Uterus (tissue), 4 donors: ENCODE measurements at places on chromosomes 2 and 18.

- no peak for DNase-seq
These were observed 949.8 kb upstream of the LRATD1 start for GRCh38 chr2:13682540-13683272.

DNA sequence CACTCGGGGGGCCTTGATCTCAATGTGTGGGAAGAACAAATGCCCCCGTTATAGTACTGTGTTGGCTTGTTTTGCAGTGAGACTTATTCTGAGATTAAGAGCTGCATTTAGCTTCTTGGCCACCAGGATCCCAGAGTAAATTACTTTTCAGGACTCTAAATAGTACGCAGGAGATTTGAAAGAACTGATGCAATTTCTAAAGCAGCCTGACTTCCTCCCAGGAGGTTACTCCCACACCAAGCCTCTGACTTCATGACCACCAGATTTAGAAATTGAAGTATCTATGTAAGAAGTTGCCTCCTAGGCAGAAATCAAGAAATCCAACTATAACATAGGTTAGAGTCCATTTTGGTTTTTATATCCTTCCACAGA, 67.0 kb downstream of the FEZ2 start:
- no peak for DNase-seq

- DNase-seq, result peak; percentile 68
These were observed 86.0 kb downstream of the RBMS1 start for GRCh38 chr2:160407393-160408172.

DNA sequence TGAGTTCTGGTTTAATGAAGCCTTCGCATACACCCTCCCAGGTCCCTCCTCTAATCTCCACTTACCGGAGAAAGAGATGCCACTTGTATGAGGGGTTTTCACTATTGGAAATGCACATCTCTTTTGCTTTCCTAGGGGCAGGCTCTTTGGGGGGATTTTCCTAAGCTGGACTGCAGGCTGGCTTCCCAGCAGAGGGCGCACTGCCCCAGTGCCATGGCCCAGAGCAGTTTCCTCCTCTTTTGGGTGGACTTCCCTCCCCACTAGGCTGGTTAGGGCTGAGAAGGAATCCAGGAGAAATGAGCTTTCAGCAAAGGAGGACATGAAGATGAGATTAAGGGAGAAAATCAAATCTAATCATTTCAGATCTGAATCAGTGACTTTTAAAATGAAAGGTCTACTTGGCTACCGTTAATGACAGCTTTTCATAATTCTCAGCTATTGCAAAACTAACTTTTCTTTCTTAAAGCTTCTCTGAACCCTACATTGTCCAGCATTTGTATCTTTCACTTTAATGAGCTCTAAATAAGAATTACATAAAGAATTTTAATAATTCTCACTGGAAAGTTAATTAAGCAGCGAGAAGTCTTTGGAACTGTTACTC, 784.1 kb upstream of the FANCL start:
- DNase-seq, result no peak

GRCh38 chr18:26901020-26901419, 35.5 kb upstream of the AQP4 start:
- no peak for DNase-seq

DNA sequence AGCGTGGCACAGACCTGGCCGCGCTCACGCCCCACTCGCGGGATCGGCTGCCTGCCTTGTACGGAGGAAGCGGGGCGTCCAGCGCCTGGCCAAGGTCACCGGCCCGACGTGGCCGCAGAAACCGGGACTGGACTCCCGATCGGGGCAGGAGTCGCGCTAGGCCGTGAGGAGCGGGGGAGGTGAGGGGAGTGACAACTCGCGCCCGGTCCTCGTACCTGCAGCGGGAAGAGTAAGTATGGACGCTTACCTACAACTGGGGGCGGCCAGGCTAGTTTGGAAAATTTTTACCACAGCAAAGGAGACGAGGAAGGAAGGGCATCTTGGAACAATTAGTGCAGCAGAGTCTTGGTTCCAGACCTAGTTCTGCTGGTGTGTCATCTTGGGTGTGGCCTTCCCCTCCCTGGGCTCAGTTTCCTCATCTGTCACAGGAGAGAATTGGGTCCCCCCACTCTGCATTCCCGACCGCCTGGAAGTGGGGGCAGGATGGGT, 693 bp downstream of the UBE2F start:
- DNase-seq, result no peak

DNA sequence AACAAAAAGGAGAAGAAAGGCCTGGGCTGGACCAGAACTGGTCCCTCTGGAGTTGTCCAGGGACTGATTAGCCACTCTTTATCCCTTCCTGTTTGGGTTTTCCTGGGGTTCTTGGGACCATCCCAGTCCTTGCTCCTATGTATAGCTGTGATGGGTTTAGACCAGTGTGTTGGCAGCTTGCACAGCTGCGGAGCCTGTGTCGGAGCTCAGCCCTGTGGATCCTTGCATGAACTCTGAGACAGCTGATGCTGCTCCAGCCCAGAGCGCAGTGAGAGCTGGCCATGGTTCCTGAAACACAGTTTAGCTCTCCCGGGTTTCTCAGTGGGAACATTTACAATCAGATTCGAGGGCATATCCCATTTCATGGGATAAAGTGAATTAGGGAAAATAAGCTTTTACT, 16.9 kb downstream of the IMPA2 start:
- no peak for DNase-seq

- no peak for DNase-seq
These were observed 174.6 kb downstream of the HAUS1 start for GRCh38 chr18:46278481-46279465.

GRCh38 chr2:217291259-217291658, 431.4 kb upstream of the TNP1 start:
- no peak for DNase-seq

GRCh38 chr18:43422518-43422917, 145.2 kb upstream of the SYT4 start:
- DNase-seq, result no peak

- DNase-seq, result no peak
These were observed 381.2 kb downstream of the TXNL1 start for GRCh38 chr18:56257205-56257604.

DNA sequence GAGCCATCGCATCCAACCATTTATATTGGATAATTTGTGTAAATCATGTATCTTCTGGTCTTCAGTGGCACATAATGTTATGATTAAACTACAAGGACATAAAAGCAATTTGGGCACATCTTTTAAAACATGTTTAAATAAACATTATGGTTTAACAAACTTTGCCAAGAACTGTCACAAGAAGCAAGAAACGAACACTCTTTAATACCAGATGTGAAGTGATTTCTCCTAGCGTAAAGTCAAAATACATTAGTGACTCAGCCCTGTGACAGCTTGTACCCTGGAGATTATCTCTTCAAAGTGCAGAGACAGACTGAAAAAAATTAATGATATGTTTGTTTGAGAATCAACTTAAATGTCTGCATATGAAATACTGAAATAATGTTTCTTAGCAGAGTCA, 39.9 kb downstream of the DSEL start:
- no peak for DNase-seq

DNA sequence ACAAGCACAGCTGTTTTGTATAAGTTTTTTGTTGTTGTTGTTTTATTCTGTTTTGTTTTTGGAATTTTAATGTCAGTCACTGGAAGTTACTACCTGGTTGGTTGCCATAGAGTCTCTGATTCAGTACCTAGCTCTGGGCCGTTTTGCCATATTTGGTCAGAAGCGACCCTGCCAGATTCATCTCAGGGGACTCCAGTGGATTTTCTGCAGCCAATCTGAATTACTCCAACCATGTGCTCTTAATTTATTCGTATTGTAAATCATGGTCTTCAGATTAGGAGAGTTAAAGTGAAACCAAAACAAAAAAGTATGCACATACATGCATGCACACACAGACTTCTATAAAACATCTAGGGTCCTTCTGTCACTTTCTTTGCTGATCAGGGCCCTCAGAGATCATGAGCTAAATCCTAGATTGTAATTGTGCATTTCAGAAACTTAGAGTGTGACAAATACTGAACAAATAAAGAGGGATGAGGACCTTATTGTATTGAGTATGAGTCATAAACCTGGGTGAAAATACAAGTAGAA, 317.4 kb upstream of the UBE2E3 start:
- DNase-seq, result peak; percentile 14

- no peak for DNase-seq
These were observed 135.7 kb downstream of the USP34 start for GRCh38 chr2:61335187-61335586.

DNA sequence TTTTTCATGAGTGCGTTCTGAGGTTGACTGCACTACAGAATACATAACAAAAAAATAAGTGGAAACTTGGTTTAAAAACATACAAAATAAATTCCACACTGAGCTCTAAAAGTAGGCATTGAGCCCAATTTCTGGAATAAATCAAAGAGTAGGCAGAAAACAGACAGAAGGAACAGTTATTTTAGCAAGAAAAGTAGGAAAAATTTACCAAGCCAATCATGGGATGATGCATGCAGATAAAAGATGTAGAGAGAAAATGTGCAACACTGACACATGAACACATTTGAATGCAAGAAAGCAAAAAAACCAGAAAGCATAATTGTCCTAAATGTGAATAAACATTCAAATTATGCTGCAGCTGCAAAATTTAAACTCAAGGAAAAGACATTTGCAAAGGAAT, 308.3 kb downstream of the DLGAP1 start:
- no peak for DNase-seq

GRCh38 chr2:47508641-47509040, 105.7 kb downstream of the MSH2 start:
- DNase-seq, result no peak

DNA sequence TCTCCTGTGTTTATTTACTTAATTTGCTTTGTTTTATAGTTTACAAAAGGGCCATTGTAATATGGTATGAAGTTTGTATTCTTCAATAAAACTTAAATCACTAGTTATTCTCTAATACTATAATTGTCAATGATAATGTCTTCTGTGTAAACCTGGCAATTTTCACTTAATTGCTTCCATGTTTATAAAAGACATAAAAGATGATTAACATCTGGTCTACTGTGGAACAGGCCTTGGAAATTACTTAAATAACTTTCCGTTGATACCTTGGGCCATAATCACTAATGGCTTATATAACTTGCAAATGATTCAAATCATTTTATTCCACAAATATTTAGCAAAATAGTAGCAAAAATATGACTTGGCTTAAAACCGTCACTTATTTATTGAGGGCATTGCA, 743.8 kb downstream of the DSC3 start:
- no peak for DNase-seq

DNA sequence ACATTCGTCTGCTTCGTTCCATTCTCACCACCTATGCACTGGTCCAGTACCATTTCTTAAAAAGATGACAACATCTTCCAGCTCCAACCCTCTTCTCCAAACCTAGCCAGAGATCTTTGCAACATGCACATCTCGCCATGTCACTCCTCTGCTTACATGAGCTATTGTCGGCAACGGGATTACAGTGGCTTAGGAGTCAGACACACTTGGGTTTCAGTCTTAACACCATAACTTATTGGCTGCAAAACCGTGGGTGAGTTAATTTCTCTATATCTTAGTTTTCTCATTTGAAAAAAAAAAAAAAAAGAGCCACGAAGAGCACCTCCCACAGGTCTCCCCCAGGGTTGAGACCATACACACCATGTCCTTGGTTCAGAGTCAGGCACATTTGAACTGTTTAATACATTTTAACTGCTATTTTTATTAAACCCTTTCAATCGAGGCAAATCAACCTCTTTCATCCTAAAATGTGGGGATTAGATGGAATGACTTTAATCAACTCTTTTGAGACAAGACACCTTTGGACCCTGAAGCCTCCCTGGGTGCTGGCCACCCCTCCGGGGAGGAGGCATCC, 889 bp downstream of the ANKRD29 start:
- DNase-seq, result no peak

DNA sequence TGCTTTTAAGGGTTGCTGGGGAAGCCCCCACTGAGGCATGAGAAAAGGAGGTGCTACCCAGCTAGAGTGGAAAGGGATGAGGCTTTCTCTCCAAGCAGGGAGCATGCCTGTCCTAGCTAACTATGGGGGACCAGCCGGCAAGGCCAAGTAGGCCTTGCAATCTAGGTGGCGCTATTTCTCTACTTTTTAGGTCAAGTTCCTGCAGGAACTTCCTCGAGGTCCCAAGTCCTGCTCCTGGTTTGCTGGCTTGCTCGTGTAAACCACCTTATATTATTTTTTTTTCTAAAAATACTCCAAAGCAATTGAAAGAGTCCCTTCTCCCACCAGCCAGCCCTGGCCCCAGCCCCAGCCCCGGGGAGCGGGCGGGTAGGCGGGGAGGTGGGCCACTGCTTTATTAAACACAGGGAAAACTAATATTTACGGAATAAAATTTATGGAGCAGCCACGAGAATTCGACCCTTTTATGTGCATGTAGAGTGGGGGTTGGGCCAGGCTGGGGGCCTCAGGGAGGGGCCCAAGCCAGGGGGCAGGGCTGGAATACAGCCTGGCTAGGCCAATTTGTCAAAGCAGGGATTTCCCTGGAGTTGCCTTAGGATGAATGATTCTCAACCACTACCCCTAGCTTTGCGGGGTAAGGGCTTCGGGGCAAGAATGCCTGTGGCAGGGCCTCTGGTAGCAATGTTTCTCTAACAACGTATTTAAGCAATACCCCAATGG, 12.8 kb upstream of the IHH start:
- no peak for DNase-seq

DNA sequence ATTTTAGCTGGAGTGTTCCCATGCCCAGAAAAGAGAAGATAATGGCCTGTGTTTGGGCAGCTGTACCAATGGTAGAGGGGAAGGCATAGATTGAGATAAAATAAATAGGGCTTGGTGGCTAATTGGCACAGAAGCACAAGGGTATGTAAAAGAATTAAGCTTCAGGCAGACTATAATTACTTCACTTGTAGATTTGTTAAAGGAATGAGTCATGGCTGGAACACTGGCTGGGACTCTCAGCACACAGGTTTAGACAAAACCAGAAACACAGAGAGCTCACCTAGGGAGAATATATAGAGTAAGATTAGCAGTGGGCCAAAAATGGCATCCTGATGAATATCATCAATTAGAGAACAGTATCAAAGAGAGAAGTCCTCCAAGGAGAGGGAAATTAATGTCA, 198.3 kb upstream of the FIGN start:
- DNase-seq, result no peak

DNA sequence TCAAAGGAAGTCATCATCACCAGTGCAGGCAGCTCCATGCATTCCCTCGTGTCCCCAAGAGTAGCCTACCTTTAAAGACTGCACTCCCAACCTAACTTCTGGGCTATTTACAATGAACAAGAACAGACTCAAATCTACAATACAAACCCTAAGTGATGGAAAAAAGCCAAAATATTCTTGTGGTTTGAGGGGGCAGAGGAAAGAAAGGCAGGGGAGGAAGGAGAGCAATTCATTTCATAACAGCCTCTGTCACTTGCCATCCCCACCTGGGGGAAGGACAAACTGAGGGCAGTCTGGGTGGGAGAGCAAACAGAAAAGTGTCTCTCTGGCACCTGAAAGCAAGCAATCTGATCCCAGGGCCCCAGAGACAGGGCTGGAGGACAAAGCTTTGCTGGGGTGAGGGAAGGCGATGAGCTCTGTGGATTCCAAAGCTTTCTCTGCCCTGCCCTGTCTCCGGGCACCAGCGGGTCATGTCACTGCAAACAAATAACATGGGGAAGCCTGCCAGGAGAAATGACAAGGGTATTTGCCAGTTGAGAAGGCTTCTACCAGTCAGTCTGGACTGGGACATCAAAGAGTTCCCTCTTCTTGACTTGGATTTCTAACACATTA, 528.0 kb upstream of the TNP1 start:
- no peak for DNase-seq

- no peak for DNase-seq
These were observed 213.3 kb upstream of the HNRNPA3 start for GRCh38 chr2:176999301-176999700.

GRCh38 chr2:120632796-120633646, 102.6 kb upstream of the GLI2 start:
- peak; percentile 25 for DNase-seq

GRCh38 chr18:22503803-22504202, 86.1 kb upstream of the CTAGE1 start:
- DNase-seq, result peak; percentile 33
